Stimulated activated CD8-positive, alpha-beta memory T cell treated with anti-CD3 and anti-CD28 coated beads, Interleukin-7, amount 100 ng/mL, for 48 hours (primary cell): ENCODE measurements at places on chromosomes 1 and 21.

DNA sequence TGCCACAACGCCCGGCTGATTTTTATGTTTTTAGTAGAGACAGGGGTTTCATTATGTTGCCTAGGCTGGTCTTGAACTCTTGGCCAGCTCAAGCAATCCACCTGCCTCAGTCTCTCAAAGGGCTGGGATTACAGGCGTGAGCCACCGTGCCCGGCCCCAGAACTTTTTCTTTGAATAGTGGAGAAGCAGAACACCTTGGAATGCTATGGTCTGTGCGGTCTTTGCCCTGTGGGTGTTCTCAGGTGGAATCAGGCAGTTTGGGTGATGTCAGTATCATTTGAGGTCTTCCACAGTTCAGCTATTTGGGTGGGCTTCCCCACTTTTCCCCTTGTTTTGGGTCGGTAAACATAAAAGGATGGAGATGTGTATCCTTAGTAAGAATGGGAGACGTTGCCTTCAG lies 17.6 kb downstream of the CAMTA1 start:
- DNase-seq: no peak

DNA sequence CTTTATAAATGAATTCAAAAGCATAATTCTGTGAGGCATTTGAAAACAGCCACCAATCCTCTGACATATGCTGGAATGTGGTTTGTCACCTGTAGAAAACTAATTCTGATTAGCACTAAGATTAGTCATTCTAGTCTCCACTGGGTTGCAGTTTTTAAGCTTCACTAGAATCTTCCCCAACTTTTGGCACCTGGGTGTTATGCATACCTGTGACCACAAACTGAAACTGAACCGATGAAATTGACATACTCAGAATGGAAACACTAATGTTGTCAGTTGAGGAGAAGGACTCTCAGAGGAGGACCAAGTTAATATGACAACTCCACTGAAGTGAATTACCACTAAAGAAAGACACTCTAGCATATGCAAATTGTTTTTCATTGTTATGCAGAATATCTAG lies 285.8 kb upstream of the NEGR1 start:
- no peak for DNase-seq

GRCh38 chr1:31772669-31773248 lies 8.6 kb upstream of the ADGRB2 start:
- DNase-seq: no peak

DNA sequence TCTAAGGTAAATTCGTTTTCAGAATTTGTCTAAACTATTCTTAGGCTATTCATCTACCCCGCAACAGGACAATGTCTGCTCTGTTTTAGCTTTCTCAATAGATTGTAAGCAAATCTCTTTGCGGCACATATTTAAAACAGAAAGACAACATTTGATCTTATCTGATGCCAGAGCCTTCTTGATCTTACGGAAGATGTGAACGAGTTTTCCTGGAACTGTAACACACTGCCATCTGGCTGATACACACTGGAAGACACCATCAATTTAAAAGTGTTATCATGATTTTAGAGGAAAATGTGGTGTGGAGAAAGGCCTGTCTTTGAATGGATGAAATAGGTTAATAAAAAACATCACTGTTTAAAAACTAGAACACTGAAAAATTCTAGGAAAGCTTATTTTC lies 36.1 kb downstream of the COA6 start:
- DNase-seq: no peak

DNA sequence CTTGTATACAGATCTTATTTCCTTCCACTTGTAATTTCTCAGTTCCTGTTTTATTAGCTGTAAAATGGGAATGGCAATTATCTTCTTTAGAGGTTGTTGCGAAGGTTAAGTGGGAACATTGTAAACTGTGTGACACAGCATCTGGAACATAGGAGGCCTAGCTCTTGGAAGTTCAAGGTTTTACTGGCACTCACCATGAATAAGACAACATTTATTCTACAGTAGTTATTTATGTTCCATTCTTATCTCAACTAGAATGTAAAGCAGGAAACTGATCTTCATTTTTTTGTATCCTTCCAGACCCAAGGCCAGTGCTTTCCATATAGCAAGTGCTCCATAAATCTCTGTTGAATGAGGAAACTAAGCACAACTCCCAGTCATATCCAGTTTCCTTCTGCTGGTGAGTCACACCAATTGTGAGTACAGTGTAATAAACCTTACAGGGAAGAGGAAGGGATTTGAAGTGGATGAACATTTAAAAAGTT lies 1.4 kb downstream of the BCL10 start:
- DNase-seq: no peak

DNA sequence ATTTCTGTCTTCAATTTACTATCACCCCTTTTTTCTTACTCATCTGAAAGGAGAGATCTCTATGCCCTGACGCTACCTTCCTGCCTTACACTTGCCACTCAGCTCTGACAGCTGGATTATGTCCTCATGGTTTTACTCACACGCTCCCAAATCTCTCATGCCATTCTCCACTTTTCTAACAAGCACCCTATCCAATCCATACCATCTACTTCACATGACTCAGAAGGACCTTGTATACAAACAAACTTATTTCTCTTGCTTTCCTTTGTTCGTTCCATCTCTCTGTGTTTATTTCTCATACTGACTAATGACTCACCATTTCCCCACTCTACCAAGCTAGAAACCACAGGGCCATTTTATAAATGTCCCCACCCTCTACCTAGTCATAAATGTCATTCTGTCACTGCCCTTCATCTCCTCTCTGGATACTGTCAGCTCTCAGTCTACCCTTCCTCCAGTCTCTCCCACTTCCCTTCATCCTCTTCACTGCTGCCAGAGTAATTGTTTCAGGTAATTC lies 87.3 kb downstream of the USP24 start:
- DNase-seq: no peak
